Activated gamma-delta T cell treated with Interleukin-2 at 50 U/mL for 16 hours (primary cell): ENCODE measurements at places on chromosomes 6 and 20.

DNA sequence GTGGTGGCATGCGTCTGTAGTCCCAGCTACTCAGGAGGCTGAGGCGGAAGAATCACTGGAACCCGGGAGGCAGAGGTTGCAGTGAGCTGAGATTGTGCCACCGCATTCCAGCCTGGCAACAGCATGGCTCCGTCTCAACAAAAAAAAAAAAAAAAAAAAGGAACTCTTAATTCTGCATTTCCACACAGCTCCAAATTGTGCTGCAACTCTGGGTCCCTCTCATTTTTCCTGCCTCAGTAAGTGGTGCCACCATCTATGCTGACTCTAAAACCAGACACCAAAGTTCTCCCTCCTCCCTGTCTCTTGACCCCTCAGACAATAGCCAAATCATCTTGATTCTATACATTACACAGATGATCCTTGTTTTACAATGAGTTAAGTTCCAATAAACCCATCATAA lies 133.9 kb downstream of the BTBD9 start:
- DNase-seq = no peak

DNA sequence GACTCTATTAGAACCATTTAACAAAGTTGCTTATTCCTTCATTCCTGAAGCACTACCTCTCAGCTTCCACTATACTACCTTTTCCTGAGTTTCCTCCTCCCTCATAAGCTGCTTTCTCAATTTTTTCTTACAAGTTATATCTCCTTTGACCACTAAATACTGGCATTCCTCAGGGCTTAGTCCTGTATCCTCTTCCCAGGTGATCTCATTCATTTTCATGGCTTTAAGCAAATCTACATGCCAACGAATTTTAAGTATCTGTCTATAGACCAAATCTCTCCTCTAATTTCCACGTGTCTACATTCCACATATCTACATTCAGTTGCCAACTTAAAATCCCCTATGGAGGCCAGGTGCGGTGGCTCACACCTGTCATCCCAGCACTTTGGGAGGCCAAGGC lies 134.7 kb downstream of the BTBD9 start:
- DNase-seq = no peak

- no peak for DNase-seq
Measured at GRCh38 chr20:23157734-23158133, 71.6 kb upstream of the CD93 start.

DNA sequence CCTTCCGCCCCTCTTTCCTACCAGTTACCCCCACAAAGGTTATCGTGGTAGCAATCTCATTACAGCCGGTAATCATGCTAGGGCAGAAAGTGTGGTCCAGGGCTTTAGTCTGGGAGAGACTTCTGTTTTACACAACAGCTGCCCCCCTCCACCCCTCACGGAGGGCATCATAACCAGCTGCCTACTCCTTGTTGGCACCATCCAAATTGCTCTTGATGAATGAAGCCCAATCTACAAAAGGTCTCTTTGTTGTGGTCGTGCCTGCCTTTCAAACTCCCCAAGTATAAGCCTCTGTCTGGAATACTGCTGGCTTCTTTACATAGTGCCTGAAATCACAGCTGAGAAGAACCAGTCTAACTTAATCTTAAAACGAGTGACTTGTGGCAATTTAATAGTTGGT lies 157.9 kb downstream of the INSM1 start:
- no peak for DNase-seq

DNA sequence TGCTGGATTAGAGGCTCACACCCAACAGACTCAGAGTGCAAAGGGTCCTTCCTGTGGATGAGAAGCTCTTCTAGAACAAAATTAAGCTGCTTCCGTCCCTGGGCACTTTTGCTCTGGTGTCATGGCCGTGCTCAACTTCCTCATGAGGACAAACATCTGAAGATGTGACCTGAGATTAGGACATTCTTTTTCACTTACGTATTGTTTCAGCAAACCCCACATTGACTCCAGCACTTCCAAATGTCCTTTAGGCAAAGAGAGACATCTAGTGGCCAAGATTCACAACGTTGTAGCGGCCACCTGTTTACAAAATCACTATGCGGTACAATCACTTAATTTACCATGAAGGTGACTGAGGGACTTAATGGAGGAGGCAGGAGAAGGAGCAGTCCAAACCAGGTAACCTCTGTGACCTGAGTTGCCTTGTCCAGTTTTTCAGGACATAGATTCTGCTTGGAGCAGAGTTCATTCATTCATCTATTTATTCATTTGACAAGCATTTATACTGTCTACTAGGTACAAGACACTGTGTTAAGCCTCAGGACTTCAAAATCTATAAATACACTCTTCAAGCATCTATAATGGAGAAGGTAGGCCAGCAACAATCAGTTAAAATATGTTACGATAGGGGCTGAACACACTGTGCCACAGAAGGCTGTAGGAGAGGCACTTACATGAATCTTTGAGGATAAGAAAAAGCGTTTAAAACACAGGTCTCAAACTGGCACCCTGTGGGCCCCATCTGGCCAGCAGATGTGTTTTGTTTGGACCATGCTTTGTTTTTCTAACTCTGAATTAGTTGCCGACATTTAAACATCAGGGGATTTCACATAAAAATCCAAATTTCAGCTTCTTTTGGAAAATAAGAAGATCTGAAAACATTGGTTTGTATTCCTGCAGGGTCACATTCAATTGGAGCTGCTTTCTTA lies 5.6 kb upstream of the ADGRF1 start:
- DNase-seq = no peak

DNA sequence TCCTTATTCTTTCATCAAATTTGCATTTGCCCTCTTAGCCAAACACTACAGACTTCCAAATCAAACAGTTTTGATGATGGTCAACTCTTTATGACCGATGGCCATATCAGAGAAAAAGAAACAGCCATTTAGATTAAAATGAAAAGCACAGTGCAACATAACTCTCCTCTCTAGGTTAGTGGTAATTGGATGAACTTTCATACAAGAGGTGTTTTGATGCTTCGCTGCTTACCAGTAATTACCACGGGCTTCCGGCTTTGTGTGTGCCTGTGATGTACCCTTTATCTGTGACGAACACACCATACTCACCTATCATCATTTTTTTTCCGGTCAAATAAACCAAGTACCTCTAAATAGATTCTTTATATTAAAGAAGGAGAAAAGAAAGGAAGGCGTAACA lies 181.8 kb downstream of the FOXA2 start:
- DNase-seq = no peak

DNA sequence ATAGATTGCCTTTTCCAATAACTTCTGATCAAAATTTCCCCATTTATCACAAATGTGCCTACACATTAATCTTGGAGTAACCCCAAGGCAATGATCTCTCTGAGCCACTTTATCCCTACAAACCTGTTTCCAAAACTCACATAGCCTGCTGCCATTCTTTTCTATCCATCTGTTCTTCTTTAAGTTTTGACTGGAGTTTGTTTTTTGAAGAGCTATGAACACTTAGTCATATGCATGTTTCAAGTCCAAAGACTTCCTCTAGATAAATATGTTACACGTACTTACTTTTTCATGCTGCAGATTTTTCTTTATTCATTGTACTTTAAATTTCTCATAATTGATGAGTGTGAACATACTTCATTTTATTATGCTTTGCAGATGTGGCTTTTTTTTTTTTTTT lies 488.9 kb upstream of the CITED2 start:
- no peak for DNase-seq

- no peak for DNase-seq
Measured at GRCh38 chr20:31663838-31664695, 26.4 kb downstream of the COX4I2 start.

DNA sequence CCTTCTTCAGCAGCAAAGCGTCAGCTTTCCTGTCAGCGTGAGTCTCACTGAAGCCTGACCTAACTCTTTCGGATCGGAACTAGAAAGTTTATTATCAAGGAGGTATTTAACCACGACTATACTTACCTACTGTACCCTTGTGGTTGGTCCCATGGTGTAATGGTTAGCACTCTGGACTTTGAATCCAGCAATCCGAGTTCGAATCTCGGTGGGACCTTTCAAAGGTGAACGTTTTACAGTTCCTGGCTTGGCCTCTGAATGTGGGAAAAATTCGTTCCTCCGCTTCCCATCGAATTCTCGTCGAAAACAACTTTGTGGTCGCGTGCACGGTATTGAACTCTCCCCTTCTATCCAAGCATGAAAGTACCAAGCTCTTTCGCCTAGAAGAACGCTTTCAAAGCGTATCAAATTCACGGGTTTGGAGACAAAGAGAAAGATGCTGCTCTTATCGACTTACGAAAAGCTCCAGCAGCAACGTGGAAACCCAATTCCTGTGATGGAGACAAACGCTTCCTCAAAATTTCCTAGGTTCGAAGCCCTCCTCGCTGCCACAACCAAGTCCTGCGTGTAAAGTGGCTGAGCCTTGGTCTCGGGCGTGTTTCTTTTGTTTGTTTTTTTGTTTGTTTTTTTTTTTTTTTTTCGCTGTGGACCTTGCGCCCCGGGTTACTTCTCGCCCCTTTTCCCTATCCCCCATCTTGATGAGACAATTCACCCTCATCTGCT lies 63.7 kb downstream of the GPX5 start:
- DNase-seq = no peak

DNA sequence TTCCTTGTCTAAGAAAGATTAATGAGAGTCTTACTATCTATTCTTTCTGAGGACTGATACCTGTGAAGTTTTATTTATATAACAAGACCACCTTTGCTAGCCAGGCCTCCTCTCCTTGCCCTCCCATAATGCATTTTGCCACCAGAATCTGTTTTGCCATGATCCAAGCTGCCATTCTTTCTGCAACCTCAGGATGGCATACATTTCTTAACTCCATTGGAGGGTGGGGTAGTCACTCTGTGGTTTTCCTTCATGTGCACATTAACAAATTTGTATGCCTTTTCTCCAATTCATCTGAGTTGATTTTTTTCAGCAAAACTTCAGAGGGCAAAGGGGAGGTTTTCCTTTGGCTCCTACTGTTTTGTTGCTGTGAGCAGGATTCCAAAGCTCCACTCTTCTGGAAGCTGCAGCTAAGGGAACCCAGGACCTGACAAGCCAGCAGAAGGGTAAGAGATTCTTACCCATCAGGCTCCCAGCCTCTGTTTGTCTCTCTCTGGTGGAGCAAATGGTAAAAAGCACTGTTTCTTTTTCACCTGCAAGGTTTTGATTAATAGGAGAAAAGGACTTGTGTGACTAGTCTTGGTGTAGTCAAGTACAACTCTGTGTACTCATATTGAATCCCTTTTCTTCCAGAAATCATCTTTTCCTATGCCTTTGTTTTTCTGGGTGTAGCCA lies 26.2 kb upstream of the ENPP4 start:
- no peak for DNase-seq

DNA sequence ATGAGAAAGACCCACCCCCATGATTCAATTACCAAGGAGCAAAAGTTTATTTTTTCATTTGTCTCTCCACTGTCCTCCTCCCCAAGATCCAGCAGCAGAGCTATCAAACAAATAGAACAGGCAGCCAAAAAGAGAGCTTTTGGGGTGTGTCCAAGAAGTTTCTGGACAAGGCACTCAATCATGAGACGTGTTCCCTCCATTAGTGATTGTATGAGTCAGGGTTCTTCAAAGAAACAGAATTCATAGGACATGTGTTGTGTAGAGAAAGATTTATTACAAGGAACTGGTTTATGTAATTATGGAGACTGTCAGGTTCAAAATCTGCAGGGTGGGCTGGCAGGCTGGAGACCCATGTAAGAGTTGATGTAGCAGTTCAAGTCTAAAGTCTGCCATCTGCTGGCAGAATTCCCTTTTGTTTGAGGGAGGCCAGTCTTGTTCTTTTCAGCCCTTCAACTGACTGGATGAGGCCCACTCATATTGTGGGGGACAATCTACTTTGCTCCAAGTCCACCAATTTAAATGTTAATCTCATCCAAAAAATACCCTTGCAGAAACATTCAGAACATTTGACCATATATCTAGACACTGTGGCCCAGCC lies 248.1 kb upstream of the OPRM1 start:
- no peak for DNase-seq
